Naive thymus-derived CD8-positive, alpha-beta T cell (primary cell): ENCODE measurements at places on chromosomes 4 and X.
A peak's percentile ranks its signal among the peaks of the same experiment; 100 is the strongest.

GRCh38 chr4:132865458-132865857 is 283.6 kb upstream of the PCDH10 start:
- no peak for DNase-seq

- no peak for DNase-seq
Observed at GRCh38 chr4:102663073-102663472, 97.7 kb downstream of the MANBA start.

- no peak for DNase-seq
Observed at GRCh38 chr4:98950925-98951324, 22.0 kb upstream of the EIF4E start.

GRCh38 chrX:19870710-19871490 is 16.5 kb downstream of the SH3KBP1 start:
- no peak for DNase-seq

GRCh38 chr4:143215873-143216272 is 31.2 kb downstream of the USP38 start:
- DNase-seq: no peak

DNA sequence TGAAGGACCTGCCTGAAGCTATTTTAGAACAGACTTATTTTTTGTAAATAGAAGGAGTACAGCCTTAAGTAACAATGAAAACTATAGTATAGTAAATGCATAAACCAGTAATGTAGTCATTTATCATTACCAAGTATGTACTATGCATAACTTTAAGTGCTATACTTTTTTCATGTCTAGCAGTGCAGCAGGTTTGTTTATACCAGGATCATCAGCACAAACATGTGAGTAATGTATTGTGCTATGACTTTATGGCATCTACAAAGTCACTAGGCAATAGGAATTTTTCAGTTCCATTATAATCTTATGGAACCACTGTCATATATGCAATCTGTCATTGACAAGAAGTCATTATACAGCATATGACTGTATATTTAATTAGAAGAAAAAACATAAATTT is 3.4 kb upstream of the ODAPH start:
- DNase-seq: no peak

- DNase-seq: no peak
Observed at GRCh38 chr4:81509191-81509590, 37.5 kb upstream of the RASGEF1B start.

- no peak for DNase-seq
Observed at GRCh38 chr4:106767991-106768390, 268.1 kb downstream of the DKK2 start.

DNA sequence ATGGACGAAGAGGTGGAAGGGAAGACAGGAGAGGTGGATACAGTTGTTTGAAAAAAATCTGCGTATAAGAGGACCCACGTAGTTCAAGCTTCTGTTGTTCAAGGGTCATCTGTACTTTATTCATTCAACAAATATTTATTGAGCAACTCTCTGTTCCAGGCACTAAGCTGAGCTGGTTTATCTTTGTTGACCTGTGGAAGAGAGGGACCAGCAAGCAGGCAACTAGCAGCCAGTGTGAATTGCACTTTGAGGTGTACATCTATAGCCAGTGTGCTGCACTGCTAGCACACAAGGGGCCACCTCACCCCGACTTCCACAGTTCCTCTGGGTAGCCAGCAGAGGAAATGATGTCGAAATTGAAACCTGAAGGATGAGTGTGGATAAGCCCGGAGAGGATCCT is 191.4 kb downstream of the SOWAHB start:
- no peak for DNase-seq

- DNase-seq: peak; percentile 93
Observed at GRCh38 chrX:49043220-49043986, at the start of gene TFE3. TSS of gene TFE3 (minus strand) at chrX:49043357. CDS start at chrX:49043226, 131 bp downstream.

- DNase-seq: no peak
Observed at GRCh38 chr4:130851107-130851506, 1755.2 kb downstream of the C4orf33 start.

GRCh38 chr4:138761638-138762220 is 253.9 kb upstream of the NOCT start:
- no peak for DNase-seq

DNA sequence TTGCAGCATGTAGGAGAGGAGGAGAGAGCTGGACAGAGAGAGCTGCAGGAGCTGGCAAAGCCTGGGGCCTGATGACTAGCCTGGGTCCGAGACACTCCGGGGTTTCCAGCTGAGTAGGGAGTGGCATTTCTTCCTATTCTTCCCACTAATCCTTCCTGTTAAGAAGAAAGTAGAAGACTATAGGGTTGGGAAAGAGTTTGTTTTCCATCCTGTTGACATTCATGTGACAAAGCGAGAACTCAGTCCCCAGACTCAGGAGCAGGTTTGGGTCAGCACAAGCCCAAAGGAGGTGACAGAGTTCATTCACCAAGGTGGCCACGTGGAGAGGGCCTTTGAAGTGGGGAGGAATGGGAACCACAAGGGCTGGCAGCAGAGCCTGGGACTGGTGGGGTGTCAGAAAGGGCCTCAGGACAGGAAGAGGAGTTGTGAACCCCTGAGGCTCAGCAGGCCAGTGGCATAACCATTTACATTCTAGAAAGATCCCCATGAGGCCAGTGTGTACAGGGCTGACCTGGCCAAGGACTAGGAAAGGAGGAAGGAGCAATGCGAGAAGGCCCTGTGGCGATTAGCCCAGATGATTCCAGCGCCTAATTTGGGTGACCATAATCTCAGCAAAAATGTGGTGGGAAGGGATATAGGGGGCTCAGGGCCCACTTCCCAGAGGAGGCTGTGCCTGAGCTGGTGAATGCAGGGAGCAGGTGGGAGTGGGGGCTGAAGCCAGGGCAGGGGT is 3.3 kb upstream of the HAUS3 start:
- DNase-seq: no peak

DNA sequence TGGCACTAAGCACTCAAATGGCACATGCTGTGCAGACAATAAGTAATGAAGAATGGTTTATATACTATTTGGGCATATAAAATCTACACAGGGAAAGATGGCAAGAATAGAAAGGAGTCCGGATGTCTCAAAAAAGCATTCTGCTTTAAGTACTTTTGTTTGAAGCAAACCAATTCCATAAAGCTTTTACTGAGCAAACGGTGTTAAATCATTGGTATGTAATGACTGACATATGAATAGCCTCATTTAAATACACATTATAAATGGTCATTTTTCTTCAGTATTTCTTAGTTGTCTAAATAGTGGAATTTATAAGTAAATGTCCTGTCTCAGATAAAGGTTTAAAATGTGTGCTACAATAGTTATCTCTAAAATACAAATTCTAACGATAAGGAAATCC is 6.0 kb downstream of the FBXO8 start:
- DNase-seq: no peak

GRCh38 chr4:8394061-8394519 is 46.4 kb downstream of the ACOX3 start:
- no peak for DNase-seq

- no peak for DNase-seq
Observed at GRCh38 chrX:18041656-18042055, 179.0 kb downstream of the BEND2 start.

- no peak for DNase-seq
Observed at GRCh38 chrX:111447298-111447697, 35.3 kb upstream of the DCX start.

GRCh38 chrX:14832586-14832985 is 40.3 kb downstream of the FANCB start:
- no peak for DNase-seq

- DNase-seq: no peak
Observed at GRCh38 chr4:175405961-175406360, 406.1 kb downstream of the GPM6A start.

GRCh38 chr4:8427262-8427661 is 13.3 kb downstream of the ACOX3 start:
- DNase-seq: no peak

DNA sequence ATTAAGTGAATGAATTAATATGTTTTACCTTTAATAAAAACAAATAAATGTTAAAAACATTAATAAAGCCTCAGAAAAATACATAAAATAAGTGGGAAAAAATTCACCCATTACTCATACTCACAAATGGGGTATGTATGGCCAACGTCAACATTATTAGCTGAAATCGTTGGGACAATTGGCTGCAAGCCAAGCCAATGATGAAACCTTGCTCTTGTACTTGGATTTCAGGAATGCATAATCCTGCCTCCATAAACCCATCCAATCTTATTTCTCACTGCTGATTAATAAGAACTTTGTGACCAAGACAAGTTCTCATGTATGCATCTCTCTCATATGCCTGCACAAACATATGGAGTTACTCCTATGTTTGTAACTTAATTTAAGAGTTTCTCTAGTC is 35.3 kb upstream of the ADAMTS3 start:
- no peak for DNase-seq

DNA sequence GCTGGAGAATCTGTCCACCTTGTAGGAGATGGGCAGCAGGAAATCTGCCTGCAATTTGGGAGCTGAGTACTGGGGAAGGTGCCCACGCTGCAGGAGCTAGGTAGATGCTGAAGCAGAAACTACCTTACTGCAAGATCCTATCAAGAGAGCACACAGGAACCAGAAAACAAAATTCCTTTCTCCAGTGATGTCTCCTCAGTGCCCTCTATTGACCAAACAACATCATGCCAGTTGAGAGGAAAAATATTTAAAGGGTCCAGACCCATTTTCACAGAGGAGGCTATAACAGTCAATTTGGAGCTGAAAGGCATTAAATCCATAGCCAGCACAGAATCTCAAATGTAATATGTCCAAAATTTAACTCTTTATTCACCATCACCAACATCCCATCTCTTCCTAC is 406.8 kb downstream of the SLITRK2 start:
- no peak for DNase-seq

GRCh38 chr4:170007113-170007512 is 19.1 kb downstream of the MFAP3L start:
- no peak for DNase-seq

DNA sequence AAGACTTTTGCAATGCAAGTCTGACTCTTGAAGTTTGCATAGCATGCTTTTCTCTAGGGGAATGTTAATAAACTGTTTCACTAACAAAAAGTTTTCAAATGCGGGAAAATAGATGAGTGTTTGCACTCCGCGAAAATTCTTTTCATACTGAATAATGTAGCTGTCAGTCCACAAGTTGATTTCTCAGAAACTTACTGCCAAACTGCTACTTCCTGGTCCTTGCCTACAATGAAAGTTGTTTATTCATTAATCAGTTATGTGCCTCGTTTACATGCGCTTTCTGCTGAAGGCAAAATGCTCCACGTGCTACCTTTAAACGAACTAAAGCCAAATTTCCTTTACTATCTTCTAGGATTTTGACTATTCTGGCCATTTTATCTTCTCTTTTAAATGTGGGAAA is 166.2 kb downstream of the MAGEB17 start:
- no peak for DNase-seq

GRCh38 chr4:8523766-8524165 is 56.4 kb upstream of the GPR78 start:
- no peak for DNase-seq

DNA sequence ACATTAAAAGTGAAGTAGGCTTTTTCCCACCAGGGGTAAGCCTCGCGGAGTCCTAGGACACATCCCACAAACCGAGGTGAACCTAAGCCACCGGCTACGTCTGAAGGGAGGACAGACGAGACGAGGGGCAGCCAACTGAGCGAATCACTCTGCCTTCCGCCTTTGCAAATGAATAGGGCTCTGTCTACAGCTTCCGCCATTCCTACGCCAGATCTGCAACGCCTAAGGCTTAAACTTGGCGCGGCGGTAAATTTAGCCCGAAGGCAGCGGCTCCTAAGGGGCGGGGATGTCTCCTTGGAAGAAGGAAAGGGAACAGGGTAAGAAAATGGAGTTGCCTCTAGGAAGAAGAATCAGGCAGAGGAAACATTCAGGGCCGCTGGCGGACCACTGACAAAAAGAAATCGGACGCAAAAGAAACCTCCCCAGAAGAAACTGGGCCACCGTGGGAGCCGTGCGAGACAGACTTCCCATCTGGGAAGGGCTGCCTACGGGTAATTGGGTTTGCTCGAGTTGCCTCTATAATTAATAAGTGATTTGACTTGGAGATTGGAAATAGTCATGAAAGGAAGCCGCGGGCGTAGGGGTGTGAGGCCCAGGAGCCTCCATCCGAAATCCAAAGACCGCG is 90.5 kb downstream of the BCOR start:
- no peak for DNase-seq
